ENCODE measurements at places on chromosomes 4 and X.

DNA sequence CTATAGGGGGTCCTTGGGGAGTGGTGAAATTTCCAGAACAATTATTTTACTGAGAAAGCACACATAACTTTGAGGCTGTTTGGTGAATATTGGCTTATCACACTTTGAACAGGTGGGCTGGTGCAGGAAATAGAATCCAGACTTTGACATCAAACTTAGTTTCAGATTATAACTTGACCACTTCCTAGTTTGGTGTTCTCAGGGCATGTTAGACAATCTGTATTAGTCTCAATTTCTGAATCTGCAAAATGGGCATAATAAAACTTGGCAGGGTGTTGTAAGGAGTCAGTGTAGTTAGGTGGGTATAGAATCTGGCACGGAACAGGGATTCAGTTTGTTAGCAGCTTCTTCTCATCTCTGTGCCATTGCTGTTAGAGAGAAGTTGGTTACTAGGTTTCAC is 43.3 kb upstream of the MBNL3 start:
- DNase-seq: no peak

- no peak for DNase-seq
Measured at GRCh38 chrX:136291824-136292223, 8.9 kb upstream of the ADGRG4 start.

- DNase-seq: no peak
Measured at GRCh38 chrX:153450949-153451277, 5.1 kb upstream of the TREX2 start.

DNA sequence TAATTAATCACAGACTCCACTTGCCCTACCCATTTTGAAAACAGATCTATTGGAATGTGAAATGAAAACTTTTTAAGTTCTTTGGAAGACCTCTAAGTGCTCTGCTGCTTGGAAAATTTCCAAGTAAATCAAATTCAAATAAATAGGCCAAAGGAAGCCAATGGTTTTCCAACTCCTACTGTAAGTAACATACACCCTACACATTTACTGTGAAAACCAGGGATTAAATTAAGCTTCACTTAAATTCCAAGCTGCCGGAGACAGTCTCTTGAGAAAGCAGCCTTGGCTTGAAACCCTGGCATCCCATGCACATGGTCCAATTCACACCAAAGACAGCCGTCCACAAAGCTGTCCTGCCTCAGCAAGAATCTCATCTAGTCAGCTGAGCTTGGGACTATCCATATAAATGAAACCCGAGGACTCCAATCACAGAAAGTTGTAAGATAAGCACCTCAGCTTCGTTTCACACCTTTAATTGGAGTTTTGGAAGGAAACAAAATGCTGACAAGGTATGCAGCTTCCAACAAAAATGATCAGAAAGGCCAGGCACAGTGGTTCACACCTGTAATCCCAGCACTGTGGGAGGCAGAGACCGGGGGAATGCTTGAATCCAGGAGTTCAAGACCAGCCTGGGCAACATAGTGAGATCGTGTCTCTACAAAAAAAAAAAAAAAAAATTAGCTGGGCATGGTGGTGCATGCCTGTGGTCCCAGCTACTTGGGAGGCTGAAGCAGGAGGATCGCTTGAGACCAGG is 88.6 kb downstream of the APBB2 start:
- DNase-seq: no peak

DNA sequence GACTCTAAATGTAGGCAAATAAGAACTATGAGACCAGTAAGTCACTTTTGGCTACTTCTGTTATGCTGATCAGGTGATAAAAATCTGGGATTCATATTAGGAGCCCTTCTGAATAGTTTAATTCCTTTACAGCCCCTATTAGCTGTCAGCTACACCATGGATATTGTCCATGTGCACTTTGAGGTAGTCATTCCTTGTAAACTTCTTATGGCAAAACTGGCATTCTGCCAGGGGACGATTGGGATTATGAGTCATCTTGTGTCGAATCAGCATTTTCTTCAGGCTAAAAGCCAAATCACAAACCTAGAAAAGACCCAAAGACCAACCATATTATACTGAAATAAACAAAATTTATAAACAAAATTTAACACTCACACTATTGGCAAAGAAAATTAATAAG is 227.6 kb downstream of the PRDM5 start:
- no peak for DNase-seq

GRCh38 chr4:22597471-22597870 is 81.6 kb upstream of the ADGRA3 start:
- no peak for DNase-seq

GRCh38 chr4:82898322-82899243 is 2.0 kb upstream of the THAP9 start:
- DNase-seq: no peak

DNA sequence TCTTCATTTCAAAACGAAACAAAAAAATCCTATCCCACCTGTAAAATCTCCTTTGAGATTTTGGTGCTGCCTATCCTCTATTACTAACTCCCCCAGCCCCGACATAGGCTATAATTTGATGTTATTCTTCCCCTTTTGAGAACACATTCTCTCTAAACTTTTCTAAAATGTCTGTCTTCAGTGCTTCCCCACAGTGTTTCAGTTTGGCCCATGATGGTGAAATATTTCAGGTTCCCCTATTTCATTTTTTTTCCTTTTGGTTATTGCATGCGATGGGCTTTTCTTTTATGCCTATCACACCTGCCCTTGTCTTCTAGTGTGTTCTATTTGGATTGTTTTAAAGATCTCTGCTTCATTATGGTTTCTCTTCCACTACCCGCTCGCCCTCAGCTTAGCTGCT is 14.7 kb downstream of the BCORL1 start:
- no peak for DNase-seq

- no peak for DNase-seq
Measured at GRCh38 chr4:17500574-17500973, 11.3 kb downstream of the QDPR start.

DNA sequence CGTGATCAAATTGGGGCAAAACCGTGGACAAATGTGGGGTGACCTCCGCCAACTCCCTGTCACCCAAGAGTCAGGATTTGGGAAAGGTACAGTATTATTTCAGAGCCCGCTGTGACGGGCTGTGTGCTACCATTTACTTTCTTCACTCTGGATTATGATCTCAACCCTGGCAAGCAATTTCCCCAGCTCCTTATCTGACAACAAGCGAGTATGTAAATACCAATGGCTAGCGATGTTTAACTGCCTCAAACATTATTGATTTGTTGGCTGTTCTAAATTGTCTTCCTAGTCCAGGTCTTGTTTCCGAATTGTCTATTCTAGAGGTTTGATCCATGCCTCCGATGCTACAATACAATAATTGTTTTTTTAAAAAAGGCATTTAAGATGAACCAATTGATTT is 17.7 kb upstream of the PITX2 start:
- DNase-seq: no peak
